ENCODE measurements at places on chromosomes 16 and 17. TPM values are rescaled to one million over a fixed set of nuclear protein-coding genes. Genes with fewer than 3 reads are reported as not detected.

Gene G6PC1
- not detected for total RNA-seq

Gene CDH13
- total RNA-seq, result 65.6 TPM

Gene CCDC40
- total RNA-seq, result 1.3 TPM

Gene FAM20A
- 0.36 TPM for total RNA-seq

Gene RAB34
- total RNA-seq, result 176 TPM

Gene XAF1
- 28.1 TPM for total RNA-seq

Gene ABCC3
- 28.4 TPM for total RNA-seq

Gene CYGB
- total RNA-seq, result 2.0 TPM

Gene YBX2
- 0.49 TPM for total RNA-seq

Gene ALOX12
- not detected for total RNA-seq

Gene UMOD
- not detected for total RNA-seq

Gene FOXJ1
- not detected for total RNA-seq

Gene RPL27
- total RNA-seq, result 1,798 TPM

Data from RPMI7951 (cell line).